ENCODE measurements at places on chromosomes 12 and 14. TPM values are rescaled to one million over a fixed set of nuclear protein-coding genes. Genes with fewer than 3 reads are reported as not detected.

MYH7 gene
- not detected for total RNA-seq

KRT82 gene
- total RNA-seq, result not detected

RFLNA gene
- total RNA-seq, result 43.1 TPM

CCDC197 gene
- not detected for total RNA-seq

ASCL1 gene
- total RNA-seq, result not detected

CFAP251 gene
- 3.8 TPM for total RNA-seq

CRIP1 gene
- total RNA-seq, result 5.4 TPM

Measured in regular cardiac myocyte (primary cell).